ENCODE measurements at places on chromosomes 3 and 15.

DNA sequence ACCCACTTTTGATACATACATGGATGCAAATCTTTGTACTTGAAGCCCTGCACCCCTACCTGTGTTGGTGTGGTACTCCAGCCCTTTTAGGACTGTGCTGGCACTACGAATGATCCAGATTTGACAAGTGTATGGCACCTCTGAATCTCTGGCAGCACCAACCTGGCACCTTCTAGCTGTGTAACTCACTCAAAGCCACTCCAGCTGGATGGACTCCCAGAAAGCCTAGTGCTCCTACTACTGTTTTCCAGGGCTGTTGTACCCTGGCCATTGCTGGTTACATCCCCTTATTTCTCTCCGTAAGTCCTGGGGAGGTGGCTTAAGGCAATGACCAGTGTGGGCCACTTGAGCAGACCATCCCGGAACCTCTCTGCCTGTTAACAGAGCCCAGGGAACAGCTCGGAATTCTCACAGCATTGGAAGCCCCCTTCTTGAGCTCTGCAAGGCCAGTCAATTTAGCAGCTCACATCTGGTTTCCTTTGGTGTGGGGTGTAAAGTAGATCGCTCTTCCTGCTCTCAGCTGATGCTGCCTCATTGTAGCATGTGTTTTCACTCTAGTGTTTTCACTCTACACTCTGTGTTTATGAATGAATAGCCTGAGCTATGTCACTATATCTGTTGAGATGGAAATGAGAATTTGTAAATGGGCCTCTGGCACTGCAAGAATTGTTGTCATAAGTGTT is 12.2 kb downstream of the CALML4 start:
- no peak for DNase-seq

- DNase-seq: no peak
Observed at GRCh38 chr15:93044301-93045190, 44.5 kb downstream of the RGMA start.

- DNase-seq: no peak
Observed at GRCh38 chr3:172259111-172259541, 189.1 kb downstream of the GHSR start.

GRCh38 chr3:3191675-3192285 is 12.3 kb upstream of the CRBN start:
- no peak for DNase-seq

DNA sequence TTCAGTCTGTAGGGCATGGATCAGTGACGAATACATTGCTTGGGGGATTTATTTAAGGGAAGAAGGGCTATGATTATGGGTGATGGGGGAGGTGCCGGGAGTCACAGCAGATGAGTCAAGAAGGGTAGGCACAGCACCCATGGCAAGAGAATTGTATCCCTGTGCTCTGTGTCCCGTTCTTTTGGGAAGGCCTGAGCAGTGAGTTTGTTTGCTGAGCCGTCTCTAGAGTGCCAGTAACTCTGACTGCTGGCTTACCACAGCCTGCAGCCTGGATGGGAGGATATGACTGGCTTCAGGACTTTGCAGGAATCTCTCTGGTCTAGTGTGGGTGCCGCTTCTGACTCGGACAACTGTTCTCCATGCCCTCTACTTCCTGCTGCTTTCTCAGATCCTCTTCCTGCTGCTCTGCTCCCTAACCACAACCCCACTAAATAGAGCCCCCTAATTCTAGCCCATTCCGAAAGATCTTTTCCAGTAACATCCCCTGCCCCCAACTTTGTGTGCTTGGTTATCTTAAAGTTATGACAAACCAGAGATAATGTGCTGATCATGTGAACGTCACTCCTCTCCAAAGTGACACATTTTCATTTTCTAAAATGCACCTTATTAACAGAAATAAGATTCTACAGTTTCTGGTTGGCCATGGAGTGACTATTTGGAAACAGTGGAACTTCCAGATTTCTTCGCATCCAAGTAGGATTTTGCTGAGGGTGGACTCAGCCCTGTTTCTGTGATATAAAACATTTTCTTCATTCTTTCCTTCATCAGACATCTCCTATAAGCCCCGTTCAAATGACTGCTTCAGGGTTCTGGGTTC is 239.0 kb downstream of the SLCO3A1 start:
- no peak for DNase-seq

DNA sequence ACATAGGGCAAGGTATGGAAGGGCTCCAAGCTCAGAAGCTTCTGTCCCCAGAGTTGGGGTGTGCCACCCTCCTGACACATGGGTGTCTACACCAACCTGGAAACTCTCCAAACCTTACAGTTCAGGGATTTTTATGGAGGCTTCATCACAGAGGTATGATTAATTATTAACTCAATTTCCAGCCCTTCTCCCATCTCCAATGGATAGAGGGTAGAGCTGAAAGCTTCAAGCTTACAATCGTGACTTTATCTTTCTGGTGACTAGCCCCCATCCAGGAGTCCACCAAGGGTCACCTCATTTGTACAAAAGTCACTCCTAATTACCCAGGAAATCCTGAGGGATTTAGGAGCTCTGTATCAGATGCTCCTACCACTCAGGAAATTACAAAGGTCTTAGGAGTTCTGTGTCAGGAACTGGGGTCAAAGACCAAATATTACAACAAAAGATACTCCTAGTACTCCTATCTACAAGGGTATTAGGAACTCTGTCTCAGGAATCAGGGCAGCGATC is 62.7 kb downstream of the TFDP2 start:
- DNase-seq: no peak

DNA sequence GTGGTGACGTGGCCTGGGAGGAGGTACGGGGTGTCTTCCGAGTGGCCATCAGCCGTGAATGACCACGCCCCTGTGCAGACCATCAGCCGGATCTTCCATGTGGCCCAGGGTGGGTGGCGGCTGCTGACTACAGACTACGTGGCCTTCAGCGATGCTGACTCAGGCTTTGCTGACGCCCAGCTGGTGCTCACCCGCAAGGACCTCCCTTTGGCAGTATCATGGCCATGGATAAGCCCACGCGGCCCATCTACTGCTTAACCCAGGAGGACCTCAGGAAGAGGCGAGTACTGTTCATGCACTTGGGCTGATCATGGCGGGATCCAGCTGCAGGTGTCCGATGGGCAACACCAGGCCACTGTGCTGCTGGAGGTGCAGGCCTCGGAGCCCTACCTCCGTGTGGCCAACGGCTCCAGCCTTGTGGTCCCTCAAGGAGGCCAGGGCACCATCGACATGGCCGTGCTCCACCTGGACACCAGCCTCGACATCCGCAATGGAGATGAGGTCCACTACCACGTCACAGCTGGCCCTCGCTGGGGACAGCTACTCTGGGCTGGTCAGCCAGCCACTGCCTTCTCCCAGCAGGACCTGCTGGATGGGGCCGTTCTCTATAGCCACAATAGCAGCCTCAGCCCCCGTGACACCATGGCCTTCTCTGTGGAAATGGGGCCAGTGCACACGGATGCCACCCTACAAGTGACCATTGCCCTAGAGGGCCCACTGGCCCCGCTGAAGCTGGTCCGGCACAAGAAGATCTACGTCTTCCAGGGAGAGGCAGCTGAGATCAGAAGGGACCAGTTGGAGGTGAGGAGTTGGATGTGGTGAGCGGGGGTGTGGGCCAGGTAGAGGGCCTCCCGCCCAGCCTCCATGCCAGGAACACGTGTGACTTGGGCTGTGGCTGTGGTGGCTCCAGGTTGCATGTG is 178.4 kb downstream of the TBC1D2B start:
- DNase-seq: no peak

GRCh38 chr3:141864281-141864970 is 12.0 kb upstream of the ATP1B3 start:
- no peak for DNase-seq

DNA sequence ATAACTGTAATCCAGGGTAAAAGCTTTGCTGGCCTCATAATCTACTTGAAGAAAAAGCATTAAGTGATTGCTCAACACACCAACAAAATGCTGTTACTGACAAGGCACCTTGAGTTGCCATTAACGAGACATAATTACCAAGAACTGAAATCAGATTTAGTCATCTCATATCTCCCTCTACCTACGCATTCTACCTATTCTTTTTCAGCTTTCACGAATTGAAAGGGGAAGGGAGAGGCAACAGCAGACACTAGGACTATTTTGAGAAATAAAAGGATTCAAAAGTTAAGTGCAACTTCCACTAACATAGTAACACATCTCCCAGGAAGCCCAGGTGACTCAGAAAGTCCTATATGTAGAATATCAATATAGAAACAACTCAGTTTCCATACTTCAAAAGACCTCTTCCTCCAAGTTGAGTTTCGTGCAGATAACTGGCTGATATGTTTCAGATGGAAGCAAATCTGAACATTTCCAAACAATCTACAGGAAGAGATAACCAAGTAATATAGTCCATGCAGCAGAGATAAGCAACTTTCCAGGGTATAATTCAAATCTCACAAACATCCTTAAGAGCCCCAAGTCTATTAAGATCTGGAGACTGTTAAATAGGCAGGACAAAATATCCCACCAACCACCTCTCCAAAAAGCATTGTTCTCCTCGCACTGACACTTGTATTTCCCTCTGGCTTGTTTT is 1.9 kb downstream of the OSBPL10 start:
- DNase-seq: no peak

DNA sequence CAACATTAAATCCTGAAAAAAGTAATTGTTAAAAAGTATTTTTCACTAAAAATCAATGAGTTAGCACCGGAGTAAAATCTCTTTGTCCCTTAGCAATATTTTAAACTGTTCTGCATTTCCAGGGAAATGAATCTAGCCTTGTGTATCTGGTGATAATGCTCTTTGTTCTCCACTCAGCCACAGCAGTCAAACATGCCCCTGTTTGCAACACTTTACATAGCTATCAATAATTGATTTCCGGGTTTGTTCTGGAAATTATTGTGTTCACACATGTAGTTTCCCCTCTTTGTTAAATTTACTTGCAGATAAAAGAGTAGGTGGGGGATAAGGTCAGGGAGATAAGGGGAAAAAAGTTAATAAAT is 3.6 kb upstream of the A4GNT start:
- no peak for DNase-seq

DNA sequence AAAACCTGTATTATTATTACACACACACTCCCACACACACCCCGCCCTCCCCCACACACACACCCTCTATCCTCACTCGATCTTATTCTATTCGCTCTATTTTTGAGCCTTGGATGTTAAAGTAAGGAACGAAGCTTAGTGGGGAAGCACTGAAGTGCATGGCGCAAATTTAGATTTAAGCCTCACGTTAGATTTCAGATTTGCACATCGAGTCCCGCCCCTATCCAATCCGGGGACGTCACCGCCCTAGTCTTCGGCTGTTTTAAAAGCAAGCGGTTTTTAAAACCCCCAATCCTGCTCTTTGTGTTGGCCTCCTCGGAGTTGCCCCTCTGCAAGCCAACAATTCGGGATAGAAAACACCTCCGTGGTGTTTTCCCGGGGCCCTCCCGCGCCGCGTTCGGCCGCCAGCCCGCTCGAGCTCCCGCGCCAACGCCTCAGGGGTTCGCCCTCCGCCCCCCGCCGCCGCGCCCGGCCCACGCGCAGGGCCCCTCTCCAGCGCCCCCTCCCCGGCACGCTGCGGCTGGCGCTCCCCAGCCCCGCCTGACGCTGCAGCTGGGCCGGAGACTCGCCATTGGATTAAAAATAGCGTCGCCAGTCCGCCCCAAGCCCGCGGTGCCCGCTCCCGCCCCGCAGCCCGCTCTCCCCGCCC is at the start of gene USP13:
Gene USP13, plus strand, starts transcription at position 594 of the 649 bp plus-strand sequence. CDS start 186 bp downstream, outside the sequence.
- DNase-seq: peak; percentile 17

DNA sequence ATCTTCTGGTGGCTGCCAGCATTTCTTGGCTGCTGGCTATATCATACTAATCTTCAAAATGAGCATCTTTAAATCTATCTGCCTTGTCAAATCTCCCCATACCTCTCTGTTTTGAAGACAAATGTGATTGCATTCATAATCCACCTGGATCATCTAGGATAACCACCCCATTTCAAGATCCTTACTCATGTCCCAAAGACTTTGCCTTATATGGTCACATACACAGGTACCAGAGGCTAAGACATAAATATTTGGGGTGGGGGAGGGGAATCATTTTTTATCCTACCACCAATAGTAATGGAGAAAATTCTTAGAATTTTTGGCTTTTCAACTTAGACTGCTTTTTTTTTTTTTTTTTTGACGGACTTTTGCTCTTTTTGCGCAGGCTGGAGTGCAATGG is 970.8 kb downstream of the PLOD2 start:
- no peak for DNase-seq

DNA sequence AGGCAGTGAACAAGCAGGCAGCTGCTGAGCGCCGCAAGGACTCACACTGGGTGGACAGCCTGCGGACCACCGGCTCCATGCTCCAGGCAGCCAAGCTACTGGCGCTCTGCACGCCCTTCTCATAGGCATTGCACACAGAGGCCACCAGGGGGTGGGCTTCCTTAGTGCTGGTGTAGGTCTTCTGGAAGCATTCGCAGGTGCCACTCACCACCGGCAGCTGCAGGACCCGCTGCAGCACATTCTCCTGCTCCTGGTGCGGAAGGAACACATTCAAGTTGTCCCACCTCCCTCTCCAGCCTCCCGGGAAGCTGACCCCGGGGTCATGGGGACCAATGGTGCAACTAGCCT is 6.0 kb downstream of the PLIN1 start:
- no peak for DNase-seq

- no peak for DNase-seq
Observed at GRCh38 chr3:100164743-100165142, 50.4 kb upstream of the FILIP1L start.

- DNase-seq: no peak
Observed at GRCh38 chr3:124765197-124765840, 35.1 kb downstream of the UMPS start.

- no peak for DNase-seq
Observed at GRCh38 chr3:57436195-57436761, 107.9 kb downstream of the DNAH12 start.

- DNase-seq: peak; percentile 81
Observed at GRCh38 chr15:64460206-64460723, at the start of gene ZNF609. Gene ZNF609, plus strand, starts transcription at chr15:64460578. Its CDS starts 38,842 bp downstream, at chr15:64499420.

All from activated CD8-positive, alpha-beta memory T cell treated with anti-CD3 and anti-CD28 coated beads for 1 hour (primary cell).